Muscle of back (tissue), 13 donors: ENCODE measurements at places on chromosomes 1 and 21.

- DNase-seq, result no peak
Measured at GRCh38 chr1:115793162-115793561, 24.6 kb upstream of the CASQ2 start.

- DNase-seq, result no peak
Measured at GRCh38 chr1:1521331-1521730, 9.4 kb downstream of the ATAD3A start.

DNA sequence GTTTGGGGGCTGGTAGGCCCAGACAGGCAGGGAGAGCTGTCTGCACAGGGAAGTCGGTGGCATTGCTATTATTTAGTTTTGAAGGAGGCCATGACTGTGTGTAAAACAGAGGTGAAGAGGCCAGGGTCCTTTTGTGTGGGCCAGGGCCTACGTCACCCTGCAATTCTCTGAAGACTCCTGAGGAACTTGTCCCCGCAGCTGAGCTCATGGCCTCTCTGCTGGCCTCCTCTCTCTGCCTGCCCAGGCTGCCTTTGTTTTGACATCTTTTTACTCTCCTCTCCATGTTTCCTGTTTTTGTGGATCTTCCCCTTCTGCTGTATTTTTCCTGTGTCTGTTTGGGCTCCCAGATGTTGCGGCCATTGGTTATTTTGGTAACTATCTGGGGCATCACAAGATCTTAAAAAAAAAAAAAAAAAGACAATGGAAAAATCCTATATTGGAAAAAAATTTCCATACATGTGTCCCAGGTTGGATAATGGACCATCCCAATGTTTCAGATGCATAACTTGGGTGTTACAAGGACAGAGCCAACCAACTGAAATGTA, 280.7 kb downstream of the RPS6KC1 start:
- no peak for DNase-seq

- peak; percentile 92 for DNase-seq
Measured at GRCh38 chr1:54249819-54250435, 50.0 kb downstream of the MRPL37 start.

- no peak for DNase-seq
Measured at GRCh38 chr1:77188770-77189169, 30.5 kb downstream of the PIGK start.

GRCh38 chr1:35883635-35884101, 659 bp downstream of the AGO1 start:
- peak; percentile 67 for DNase-seq

- DNase-seq, result peak; percentile 72
Measured at GRCh38 chr1:46131712-46132528, 509 bp downstream of the PIK3R3 start.

- DNase-seq, result no peak
Measured at GRCh38 chr1:28273216-28273860, 14.0 kb downstream of the SESN2 start.

- no peak for DNase-seq
Measured at GRCh38 chr21:23021481-23021880, 2023.3 kb downstream of the NCAM2 start.

DNA sequence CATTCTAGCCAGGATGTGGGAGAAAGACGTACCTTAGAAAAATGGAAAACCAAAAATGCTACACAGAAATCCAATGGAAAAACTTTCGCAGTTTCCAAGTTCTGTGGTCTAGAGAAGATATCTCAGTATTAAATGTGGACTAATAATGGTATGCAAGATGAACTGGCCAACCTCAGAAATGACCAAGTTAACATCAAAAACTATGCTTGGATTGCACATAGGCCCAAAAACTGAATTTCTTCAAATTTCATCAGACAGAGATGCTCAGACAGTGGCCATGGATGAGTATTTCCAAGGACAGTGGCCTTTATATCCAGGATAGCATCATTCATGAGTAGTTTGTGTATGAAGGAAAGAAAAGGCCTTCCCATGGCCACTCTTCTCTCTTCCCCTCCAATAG, 132.2 kb downstream of the TIAM1 start:
- DNase-seq, result no peak

GRCh38 chr1:67978890-67979516, 71.4 kb downstream of the DIRAS3 start:
- peak; percentile 14 for DNase-seq

DNA sequence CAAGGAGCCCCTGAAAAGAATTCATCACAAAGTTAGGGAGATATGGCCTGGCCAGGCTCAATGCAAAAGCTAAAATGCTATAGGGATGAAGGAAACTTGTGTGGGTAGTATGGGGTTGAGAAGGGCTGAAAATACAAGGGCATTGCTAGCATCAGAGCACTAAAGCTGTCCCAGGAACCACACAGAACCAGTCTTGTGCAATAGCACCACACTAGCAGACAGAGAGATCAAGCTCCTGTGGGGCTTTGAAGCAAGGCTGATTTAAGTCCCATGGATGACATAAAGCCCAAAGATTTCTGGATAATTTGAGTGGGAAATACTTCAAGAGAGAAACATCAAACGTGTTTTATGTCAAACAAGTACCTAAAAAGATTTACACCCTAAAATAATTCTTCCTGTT, 97.1 kb downstream of the VAV3 start:
- DNase-seq, result no peak

GRCh38 chr1:163824490-163824889, 502.7 kb downstream of the NUF2 start:
- DNase-seq, result no peak

GRCh38 chr21:23949493-23949892, 1657.8 kb downstream of the MRPL39 start:
- no peak for DNase-seq

DNA sequence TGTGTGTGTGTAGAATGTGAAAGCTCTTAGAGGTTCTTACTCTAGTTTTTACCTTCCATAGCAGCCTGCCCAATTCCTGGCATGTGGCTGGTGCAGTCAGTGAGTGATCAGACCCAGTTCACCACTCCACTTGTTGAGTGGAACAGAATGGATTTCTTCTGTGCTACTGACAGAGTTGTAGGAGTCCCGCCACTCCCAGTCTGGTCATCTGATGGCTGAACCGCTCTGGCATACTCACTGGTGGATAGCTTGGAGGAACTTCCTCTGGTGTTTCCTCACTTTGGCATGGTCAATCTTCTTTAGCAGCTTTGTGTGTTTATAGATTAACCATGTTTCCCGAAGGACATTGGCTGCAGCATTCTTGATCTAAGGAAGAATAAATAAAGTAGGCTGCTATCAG, 106.7 kb upstream of the ADAR start:
- peak; percentile 24 for DNase-seq

DNA sequence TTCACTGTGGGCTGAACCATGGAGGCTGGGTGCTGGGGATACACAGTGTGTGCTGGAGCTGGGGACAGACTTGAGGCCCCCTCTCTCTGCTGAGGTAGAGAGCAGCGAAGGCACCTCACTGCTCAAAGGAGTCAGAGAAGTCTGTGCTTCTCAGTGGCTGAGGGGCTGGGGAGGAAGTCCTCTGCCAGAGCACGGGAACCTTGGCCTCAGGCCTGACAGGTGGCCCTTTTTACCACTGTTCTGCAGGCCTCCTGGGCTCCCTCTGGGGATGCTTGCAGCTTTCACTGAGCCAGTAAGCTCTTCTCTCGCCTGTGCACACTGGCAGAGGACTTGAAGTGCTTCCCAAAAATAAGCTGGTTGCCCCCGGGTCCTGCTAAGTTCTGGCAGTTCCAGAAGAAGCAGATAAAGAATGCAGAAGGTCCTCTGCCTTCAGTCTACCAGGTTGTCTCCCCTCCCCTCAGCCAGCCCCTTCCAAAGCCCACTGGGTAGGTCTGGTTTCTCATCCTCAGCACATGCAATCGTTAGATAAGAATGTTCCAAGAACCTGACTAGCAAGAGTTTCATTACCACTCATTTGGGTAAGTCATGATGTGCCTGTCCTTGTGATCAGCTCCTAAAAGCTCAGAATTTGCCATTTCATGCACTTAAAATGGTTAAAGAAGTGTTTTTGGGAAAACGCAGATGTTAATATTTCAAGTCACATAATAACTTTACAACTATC, 53.9 kb downstream of the TENT5C start:
- DNase-seq, result no peak

- no peak for DNase-seq
Measured at GRCh38 chr1:162605225-162605927, 26.9 kb upstream of the DDR2 start.

DNA sequence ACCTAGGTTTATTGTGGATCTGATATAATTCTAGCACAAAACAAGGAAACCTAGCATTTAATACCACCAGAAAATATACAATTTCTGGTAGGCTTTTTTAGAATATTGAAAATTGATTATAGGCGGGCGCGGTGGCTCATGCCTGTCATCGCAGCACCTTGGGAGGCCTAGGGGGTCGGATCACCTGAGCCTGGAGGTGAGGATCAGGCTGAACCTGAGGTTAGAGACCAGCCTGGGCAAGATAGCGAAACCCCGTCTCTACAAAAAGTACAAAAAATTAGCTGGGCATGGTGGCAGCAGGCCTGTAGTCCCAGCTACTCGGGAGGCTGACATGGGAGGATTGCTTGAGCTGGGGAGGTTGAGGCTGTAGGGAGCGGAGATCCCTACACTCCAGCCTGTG, 948 bp upstream of the COP1 start:
- no peak for DNase-seq

GRCh38 chr1:225844236-225845061, 34.5 kb downstream of the EPHX1 start:
- no peak for DNase-seq

DNA sequence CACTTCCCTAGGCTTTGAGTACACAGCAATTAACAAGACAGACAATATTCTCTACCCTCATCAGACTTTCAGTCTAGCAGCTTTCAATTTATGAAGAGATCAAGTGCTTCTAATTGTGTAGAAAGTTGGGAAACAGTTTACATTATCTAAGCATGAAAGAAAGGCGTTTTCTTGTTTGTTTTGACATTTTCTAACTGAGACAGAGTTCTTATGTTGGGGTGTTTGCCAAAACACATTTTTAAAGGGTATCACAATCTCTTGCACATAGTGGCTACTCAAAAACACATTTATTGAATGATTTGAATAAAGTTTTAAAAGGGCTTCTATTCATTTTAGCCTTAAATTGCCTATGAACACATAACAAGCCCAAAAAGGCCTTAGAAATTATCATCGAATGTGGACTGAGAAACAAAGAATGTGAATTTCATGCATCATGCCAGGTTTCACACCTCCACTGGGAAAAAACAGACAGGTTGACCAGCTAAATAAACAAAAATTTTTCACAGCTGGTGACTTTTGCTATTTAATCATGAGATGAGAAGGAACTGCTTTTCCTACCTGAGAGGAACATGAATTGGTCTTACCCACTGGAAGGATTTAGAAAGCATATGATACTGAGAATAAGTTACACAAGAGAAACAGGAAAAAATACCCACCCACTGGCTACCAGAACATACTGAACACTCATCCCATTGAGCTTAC, 394.5 kb upstream of the PKN2 start:
- DNase-seq, result no peak

GRCh38 chr1:211830055-211830327, 572 bp downstream of the LPGAT1 start:
- no peak for DNase-seq

DNA sequence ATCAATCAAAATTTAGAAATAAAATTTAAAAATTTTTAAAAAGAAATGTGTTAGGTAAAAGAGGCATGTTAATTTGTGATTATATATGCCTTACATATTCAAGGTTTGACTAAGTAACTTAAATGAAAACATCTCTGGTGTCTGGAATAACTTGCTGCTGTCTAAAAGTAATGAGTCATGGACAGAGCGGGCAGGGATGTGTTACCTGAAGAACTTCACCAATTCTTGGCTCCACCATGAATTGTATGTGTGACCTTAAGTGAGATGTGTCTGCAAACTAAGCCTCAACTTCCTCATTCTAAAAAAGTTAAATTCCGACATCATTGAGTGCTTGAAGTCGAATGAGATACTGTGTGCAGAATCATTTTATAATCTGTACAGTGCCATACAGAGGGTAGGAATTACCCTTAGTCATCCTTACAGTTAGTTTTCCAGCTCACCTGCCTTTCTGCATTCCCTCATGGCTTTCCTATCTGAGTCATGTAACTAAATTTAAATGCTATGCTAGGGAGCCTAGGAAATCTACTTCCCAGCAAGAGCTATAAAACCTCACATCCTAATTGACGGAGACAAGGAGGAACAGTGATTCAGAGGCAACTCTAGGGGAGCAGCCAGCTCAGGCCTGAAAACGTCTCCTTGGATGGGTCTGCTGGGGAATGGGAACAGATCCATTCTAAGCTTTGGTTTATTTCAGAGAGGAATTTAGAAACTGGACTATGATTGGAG, 100.7 kb upstream of the TSPAN2 start:
- peak; percentile 63 for DNase-seq

GRCh38 chr1:197480446-197480845, 212.4 kb downstream of the CRB1 start:
- no peak for DNase-seq

DNA sequence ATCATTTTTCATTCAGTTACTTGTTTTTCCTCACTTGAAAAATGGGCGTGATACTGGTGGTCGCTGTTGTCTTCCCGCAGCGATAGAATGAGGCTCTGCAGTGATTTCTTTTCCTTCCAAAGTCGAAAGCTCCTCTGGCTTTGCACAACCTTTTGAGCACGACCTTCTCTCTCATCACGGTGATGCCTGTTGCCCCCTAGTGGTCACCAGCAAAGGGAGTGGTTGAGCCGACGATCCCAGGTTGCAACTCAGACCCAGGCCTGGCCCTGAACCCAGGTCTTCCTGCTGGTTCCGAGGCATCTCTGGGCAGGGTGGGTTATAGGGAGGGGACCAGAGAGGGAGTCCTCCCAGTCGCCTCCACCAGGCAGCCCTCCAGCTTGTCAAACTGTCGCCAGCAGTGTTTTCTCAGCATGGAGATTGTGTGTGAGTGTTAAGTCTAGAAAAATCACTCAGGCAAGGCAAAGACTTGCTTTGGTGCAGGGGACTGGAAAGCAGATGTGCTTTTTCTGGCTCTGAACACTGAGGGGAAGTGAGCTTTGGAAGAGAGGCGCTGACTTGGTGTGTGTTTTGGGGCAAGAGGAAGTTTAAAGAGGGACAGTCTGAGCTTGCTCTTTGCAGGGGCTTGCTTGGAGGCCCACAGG, 285.3 kb downstream of the CAMTA1 start:
- DNase-seq, result peak; percentile 67

DNA sequence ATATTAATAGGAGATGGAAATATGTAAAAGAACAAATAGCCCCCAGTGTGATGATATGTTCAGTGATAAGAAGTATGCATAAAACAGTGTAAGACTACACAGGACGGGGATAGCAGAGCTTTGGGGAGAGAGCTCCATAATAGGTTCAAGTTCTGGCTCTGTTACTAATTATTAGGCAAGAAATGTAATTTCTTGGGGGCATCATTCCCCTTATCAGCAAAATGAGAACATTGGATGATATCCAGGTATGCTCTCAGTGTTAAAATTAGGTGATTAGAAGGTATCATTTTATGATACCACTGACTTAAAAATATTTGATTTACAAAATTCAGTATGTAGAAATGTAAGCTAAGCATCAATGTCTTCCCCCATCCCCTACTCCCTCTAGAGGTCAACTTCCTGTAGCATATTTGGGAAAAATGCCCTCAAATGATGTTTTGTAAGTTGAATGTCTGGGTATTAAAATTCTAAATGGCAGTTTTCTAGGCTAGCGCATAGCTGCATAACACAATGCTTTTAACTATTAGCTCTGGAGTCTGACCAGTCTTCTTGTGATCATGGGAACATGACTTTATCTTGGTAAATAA, 585.7 kb upstream of the CAMK1G start:
- no peak for DNase-seq

- DNase-seq, result no peak
Measured at GRCh38 chr1:158227904-158228623, 26.2 kb upstream of the CD1A start.
